Myocyte (in vitro differentiated cells): ENCODE measurements at places on chromosomes 11 and 22. TPM values are rescaled to one million over a fixed set of nuclear protein-coding genes. Genes with fewer than 3 reads are reported as not detected.

DNA sequence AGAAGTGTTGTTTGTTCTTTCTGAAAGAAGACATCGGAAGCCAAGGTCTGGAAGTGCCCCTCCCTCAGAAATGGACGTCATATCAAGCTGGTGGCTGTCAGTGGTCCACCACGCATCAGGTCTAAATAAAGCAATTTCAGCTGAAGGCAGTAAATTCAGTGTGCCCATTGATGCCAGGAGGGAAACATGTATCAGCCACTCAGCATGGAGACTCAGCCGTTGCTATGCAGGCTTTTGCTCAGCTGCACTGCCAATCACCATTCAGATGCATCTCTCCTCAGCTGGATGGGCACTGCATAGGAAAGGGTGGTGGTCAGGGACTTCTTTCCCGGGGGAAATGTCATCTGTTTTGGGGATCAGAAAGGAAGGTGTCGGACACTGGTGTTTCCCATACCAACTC, 878.2 kb downstream of the NTM start:
- no peak for DNase-seq

DNA sequence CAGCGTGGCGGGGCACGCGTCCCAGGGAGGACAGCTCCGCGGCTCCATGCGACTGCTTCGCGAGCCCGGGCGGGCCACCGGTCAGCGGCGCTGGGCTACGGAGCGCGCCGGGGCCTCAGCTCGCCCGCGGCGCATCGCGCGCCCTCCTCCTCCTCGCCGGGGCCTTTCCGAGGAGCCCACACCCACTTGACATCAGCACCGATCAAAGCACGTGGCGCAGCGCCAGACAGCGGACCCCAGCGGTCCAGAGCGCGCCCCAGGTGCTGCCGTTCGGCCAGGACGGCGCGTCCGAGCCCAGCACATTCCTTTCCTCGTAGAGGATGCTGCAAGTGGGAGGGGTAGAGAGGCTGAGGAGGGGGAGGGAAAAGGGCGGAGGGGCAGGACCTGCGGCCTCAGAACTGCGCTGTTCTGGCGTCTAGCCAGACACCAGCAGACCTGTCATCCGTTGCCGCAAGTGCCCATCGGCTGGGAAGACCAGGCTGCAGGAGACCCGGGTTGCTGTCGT, 88.6 kb downstream of the PLEKHA7 start:
- peak; percentile 13 for DNase-seq

- DNase-seq, result no peak
These were observed 259.1 kb upstream of the PLET1 start for GRCh38 chr11:112519751-112520150.

DNA sequence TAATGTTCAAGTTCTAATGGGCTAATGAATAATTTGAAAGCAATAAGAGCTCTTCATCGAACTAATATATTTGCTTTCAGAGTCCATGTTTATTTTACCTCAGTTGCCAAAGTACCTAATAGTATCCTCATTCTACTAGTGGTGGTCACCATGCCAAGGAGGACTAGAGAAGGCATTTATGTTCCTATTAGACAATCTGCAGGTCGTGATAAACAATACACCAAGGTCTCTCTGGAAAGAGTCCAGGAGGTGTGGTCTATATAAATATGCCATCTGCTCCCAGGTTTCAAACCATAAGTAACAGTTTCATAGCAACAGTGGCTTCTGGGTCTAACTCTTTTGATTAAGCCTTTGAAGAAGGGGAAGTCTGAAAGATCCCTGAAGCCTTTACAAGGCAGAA, 42.9 kb downstream of the ARFGAP3 start:
- DNase-seq, result peak; percentile 46

GRCh38 chr11:70862093-70862492, 390.3 kb downstream of the SHANK2 start:
- DNase-seq, result no peak

DNA sequence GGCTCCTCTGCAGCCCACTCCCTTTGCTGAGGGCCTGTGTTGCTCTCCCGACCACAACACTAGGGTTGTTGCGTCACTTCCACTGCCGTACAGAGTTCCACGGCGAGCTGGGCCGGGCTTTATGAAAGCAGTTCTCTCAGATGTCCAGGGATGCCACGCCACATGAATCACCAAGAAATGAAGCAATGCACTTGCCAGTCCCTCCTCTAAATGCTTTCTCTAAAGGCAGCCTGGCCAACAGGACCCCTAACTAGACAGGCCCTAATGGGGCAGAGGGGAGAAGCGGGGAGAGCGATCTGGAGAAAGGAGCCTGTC, 188.7 kb downstream of the CTTN start:
- DNase-seq, result no peak

- DNase-seq, result peak; percentile 56
These were observed 1.9 kb downstream of the TIGD3 start for GRCh38 chr11:65356394-65356972.

GRCh38 chr11:68684385-68685356, at the start of gene GAL:
Gene GAL, plus strand, starts transcription at chr11:68684544. Its CDS starts 380 bp downstream, at chr11:68684924.
- no peak for DNase-seq

DNA sequence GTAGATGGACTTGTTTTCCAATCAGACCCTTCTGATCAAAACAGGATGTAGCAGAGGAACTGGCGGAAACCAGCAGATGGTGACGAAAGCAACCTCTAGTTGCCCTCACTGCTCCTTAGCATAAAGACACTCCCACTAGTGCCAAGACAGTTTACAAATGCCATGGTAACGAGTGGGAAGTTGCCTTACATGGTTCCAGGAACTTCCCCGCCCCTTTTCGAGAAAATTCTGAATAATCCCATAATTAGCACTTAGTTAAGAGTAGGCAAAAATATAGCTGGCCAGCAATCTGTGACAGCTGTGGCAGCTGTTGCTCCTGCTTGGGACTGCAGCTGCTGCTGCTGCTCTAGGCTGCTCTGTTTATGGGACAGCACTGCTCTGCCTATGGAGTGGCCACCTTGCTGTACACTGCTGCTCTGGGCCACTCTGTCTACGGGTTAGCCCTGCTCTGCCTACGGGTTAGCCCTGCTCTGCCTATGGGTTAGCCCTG, 33.4 kb upstream of the SORL1 start:
- peak; percentile 36 for DNase-seq

- no peak for DNase-seq
These were observed 57.8 kb upstream of the SHANK2 start for GRCh38 chr11:71310184-71310583.

GRCh38 chr11:6283453-6284023, 23.9 kb downstream of the CCKBR start:
- DNase-seq, result no peak

GRCh38 chr11:68081691-68082090, 39.5 kb downstream of the CHKA start:
- peak; percentile 44 for DNase-seq

GRCh38 chr11:113531575-113532451, 56.6 kb upstream of the DRD2 start:
- peak; percentile 33 for DNase-seq

DNA sequence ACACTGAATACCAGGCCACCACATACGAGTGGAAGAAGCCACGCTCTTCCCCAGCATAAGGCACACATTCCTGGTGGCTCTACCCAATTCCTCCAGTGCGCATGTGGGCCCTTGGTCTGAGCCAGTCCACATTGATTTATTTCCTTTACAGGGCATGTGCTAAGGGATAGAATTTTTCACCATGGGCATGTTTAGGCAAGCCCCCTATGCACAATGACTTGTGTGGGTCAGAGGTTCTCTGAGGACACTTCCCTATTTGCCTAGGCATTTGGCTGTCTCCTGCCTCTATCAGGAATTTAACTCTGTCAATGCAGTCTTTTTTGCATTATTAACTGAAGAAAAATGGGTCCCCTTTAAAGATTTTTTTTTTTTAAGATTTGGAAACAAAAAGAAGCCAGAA, 718.1 kb downstream of the NTM start:
- no peak for DNase-seq

- DNase-seq, result no peak
These were observed 326.6 kb upstream of the PITPNB start for GRCh38 chr22:28245579-28246224.

- DNase-seq, result no peak
These were observed 14.0 kb downstream of the FAM118A start for GRCh38 chr22:45323695-45324094.

- DNase-seq, result peak; percentile 59
These were observed 24.8 kb downstream of the ARVCF start for GRCh38 chr22:19991645-19992451.

GRCh38 chr11:134850566-134850965, 438.5 kb upstream of the B3GAT1 start:
- no peak for DNase-seq

GRCh38 chr11:85922367-85922766, 67.2 kb downstream of the CCDC83 start:
- DNase-seq, result no peak

GRCh38 chr11:12086271-12087074, 23.9 kb upstream of the MICAL2 start:
- peak; percentile 90 for DNase-seq

DNA sequence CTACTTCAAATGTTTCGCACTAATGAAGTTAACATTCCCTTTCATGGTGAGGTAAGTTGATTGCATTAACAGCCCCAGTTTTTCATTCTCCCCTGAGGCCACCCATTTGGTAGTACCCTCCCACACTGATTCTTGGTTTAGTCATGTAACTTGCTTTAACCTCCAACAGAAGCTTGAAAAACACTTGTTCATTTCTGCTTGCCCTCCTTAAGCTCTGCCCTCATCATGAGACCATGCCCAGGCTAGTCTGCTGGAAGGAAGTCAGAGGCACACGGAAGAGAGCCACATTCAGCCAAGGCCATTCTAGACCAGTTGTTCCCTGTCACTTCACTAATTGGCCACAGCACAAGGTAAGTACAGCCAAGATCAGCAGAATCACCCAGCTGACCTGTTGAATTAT, 50.7 kb upstream of the CD44 start:
- no peak for DNase-seq

GRCh38 chr11:93160156-93160555, 37.6 kb downstream of the SLC36A4 start:
- DNase-seq, result no peak

MPEG1 gene
- not detected in 2 replicates for total RNA-seq

TUB gene
- total RNA-seq, result 15.5 and 29.3 TPM in 2 replicates

RPUSD4 gene
- 37.6 and 47.0 TPM in 2 replicates for total RNA-seq

APOBEC3C gene
- total RNA-seq, result 5.4 and 6.4 TPM in 2 replicates

WBP2NL gene
- total RNA-seq, result not detected in 2 replicates

HBG1 gene
- total RNA-seq, result not detected in 2 replicates

TIGD3 gene
- 0.72 and 0.73 TPM in 2 replicates for total RNA-seq

IMMP1L gene
- total RNA-seq, result 21.5 and 42.5 TPM in 2 replicates

ACTN3 gene
- 0.75 and 1.5 TPM in 2 replicates for total RNA-seq

USP2 gene
- 10.0 and 18.4 TPM in 2 replicates for total RNA-seq

OR52E8 gene
- not detected in 2 replicates for total RNA-seq
